ENCODE measurements at places on chromosomes 6 and 20.

- no peak for DNase-seq
Observed at GRCh38 chr20:37956107-37956585, 53.2 kb downstream of the VSTM2L start.

GRCh38 chr6:113616701-113617274 is 240.4 kb upstream of the MARCKS start:
- no peak for DNase-seq

- DNase-seq = no peak
Observed at GRCh38 chr6:108312605-108313004, 17.8 kb downstream of the AFG1L start.

- no peak for DNase-seq
Observed at GRCh38 chr6:129513471-129513870, 196.5 kb downstream of the ARHGAP18 start.

- no peak for DNase-seq
Observed at GRCh38 chr6:169950558-169950957, 199.1 kb downstream of the ERMARD start.

- no peak for DNase-seq
Observed at GRCh38 chr6:48817333-48818051, 645.6 kb downstream of the MMUT start.

DNA sequence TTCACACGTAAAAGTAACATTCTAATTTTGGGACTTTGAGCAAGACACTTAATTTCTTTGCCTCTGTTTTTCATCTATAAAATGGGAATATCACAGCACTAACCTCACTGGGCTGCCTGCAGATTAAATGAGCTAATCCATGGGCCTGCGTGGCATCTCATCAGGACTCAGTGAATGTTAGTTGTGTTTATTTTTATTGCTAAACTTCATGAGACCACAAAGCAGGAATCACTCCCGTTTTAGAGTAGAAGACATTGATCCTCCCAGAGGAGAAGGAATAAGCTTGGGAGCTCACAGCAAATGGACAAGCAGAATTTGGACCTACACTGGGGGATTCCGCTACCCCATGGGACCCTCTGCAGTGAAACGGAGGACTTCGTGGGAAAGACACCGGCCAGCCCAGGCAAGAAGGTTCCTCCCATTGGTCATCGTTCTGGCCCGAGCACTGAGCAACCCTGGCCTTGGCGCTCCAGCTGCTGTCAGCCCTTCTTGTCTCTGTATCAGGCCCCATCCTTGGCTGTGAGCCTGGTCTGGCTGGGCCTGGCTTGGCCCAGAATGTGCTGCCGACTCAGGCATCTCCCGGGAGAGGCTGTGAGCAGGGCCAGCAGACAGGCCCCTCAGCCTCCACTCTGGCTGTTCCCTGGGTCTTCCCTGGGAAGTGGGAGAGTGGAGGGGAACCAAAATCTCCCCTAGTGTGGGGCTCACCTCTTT is 79.8 kb downstream of the NFATC2 start:
- DNase-seq = no peak

Measured in GM12891 (cell line).